Stimulated activated CD8-positive, alpha-beta memory T cell treated with anti-CD3 and anti-CD28 coated beads, Interleukin-2, amount 100 ng/mL, for 48 hours (primary cell): ENCODE measurements at places on chromosomes 5 and 9.

DNA sequence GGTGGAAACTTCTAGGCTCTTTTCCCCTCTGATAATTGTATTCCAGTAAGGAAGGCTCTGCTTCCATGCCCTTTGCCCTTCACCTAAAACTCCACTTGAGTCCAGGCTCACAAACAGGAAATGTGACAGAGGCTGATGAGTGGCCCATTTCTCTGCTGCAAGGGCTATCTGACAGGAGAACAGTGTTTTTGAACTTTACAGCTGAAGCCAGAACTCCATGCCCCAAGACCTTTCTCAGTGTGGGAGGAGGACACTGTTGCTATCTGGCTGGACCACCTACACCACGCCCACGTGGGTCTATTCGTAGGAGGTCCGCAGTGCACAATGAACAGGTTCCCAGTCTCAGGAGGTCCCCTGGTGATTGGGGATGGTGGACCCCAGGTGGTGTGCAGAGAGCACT lies 13.6 kb downstream of the GGTA1 start:
- no peak for DNase-seq

- no peak for DNase-seq
Observed at GRCh38 chr5:45596320-45596719, 99.9 kb downstream of the HCN1 start.

DNA sequence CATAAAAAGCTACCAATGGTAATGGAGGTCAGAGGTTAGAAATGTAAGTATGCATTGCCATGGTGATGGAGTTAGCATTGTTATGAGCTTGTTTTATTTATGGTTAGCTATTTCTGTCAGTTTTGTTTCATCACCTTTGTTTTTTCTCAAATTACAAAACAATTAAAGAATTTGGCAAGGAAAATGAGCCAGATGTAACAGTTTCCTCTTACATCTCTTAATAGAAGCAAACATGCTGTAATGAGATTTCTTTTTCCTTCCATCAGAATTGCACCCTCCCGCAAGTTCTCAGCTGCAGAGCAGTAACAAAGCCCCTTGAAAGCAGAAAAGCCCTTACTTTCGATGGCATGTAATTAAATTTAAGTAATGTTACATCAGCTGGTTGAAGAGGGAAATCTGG lies 233.0 kb downstream of the SGCD start:
- no peak for DNase-seq

DNA sequence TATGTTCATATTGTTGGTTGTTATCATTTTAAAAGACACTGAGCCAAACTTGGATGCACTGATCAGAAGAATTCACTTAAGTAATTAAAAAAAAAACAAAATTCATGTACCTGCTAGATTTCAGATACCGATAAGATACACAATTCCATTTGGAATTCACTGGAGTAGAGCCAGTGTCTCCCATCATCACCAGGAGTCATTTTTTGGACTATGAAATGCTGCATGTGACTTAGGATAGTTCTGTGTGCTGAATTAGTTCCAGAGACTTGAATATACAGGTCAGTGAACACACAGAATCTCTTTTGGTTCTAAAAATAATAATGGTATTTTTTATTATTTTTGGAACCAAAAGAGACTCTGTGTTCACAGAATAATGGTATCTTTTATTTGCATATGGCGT lies 482.6 kb upstream of the PIK3R1 start:
- DNase-seq, result no peak

- DNase-seq, result no peak
Observed at GRCh38 chr9:107547772-107548297, 58.3 kb upstream of the KLF4 start.

GRCh38 chr5:5403741-5404140 lies 18.7 kb upstream of the ICE1 start:
- no peak for DNase-seq

DNA sequence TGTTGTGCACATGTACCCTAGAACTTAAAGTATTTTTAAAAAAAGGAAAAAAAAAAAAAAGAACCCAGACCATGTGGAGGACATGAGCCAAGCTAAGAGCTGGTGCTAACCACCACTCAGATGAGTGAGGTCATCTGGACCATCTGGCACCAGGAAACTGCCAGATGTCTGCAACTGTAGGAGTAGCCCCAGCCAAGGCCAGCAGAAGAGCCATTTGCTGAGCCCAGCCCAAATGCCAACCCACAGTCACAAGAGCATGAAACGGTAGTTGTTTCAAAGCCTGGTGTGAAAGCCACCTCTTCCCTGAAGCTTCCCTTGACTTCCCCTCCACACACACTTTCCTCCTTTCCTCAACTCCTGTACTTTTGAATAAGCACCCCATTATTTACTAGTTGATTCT lies 69.2 kb upstream of the FCN1 start:
- DNase-seq, result no peak

GRCh38 chr9:26863074-26863473 lies 29.5 kb downstream of the CAAP1 start:
- DNase-seq, result no peak

DNA sequence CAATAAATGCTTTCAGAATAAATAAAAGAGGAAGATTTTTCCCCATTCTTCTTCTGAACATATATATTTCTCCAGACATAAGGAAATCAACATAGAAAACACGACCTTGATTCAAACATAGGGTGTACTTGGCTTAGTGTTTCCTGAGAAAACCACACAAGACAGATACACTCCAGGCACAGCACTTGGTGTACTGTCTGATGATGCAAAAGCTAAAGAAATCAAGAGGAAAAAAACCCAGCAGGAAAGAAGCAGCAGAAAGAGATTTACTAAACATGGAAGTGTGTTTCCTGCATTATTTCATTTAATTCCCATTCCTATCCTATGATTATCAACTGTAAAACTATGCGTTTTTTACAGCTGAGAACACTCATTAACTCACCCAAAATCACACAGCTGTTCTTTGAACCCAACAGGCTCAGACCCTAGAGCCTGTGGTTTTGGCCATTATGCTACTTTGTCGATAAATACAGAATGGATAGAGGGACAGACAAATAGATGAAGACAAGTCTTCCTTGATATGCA lies 46.1 kb downstream of the NIPAL4 start:
- DNase-seq, result no peak

GRCh38 chr5:152051499-152052454 lies 127.1 kb upstream of the GLRA1 start:
- DNase-seq, result no peak

GRCh38 chr5:94361832-94362796 lies 256.3 kb downstream of the KIAA0825 start:
- DNase-seq, result no peak

GRCh38 chr5:141948812-141949211 lies 9.2 kb downstream of the PCDH12 start:
- DNase-seq, result no peak

DNA sequence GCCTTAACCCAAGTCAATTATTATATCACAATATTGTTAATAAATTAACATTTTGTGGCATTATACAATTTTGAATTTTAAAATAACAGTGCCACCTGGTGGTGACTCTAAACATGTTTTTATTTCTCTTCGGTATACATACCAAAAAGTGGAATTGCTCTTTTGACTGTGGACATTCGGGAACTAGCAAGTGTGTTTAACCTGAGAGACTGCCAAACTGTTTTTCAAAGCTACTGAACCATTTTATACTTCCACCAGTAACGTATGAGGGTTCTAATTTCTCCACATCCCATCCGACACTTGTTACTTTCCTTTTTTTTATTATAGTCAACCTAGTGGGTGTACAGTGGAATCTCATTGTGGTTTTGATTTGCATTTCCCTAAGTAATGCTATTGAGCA lies 18.3 kb upstream of the HSDL2 start:
- no peak for DNase-seq

GRCh38 chr9:126612813-126613641 lies 701 bp upstream of the LMX1B start:
- DNase-seq, result no peak
